Esophagus muscularis mucosa (tissue), 4 donors: ENCODE measurements at places on chromosomes 3 and 15.

DNA sequence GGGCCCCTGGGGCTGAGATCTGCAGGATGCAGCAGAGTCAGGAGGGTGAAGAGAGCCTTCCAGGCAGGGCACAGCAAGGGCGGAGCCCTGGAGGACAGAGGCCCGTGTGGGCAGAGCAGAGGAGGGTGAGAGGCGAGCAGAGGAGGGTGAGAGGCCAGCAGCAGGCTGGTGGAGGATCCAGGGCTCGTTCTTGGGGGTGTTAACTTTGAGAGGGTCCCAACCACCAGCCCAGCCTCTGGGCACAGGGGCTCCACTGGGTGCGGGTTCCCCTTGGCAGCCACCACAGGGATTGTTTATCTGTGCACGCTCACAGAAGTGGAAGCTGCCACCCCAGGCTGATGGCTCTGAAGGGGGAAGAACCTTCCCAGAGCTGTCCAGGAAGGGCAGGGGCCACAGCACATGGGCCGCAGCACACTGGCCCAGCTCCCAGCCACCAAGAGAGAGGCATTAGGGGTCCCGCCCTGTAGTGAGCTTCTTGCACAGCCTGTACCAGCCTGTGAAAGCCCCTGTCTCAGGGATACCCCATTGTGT, 9.3 kb upstream of the PLXND1 start:
- H3K4me1 ChIP-seq, result peaks cover 84% of the 10 kb centered on the region
- H3K4me3 ChIP-seq, result no peak overlapping the region
- DNase-seq, result no peak
- no peaks in the 10 kb centered on the region for H3K27me3 ChIP-seq
- H3K36me3 ChIP-seq, result no peaks in the 10 kb centered on the region

GRCh38 chr15:39510001-39510701, 70.7 kb upstream of the THBS1 start:
- no peak overlapping the region for H3K4me3 ChIP-seq
- no peaks in the 10 kb centered on the region for H3K27me3 ChIP-seq
- peaks cover 6% of the 10 kb centered on the region for H3K4me1 ChIP-seq
- no peak for DNase-seq
- no peaks in the 10 kb centered on the region for H3K36me3 ChIP-seq

DNA sequence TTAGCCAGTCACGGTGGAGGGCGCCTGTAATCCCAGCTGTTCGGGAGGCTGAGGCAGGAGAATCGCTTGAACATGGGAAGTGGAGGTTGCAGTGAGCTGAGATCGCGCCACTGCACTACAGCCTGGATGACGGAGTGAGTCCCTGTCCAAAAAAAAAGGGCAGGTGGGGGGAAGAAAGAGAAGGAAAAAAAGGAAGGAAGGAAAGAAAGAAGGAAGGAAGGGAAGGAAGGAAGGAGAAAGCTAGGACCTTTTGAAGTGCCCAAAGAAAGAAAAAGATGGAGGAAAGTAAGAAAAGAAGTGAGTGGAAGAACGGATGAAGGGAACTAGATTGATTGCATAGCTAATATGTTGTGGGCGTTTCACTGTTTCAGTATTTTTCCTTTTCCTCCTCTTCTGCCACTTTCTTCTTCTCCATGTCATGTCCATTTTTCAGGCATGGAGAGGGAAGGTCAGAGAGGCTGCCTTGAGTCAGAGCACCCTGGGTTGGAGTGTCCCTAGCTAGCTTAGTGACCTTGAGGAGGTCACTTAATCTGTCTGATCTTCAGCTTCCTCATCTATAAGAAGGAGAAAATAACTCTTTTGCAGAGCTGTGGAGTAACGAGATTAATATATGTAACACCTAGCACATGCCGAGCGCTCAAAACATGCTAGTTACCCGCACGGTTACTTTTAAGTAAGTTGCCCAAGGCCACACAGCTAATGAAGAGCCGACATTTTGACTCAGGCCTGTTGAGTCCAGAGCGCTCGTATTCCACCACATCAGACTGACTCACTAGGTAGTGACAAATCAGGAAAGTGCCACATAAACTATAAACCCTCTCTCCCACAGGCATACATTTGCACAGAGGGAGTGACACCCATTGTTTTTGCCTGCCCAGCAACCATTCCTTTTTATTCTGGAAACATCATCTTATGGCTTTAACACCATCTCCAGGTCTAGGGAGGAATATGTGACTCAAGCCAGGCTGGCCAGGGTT, 42.2 kb downstream of the BHLHE40 start:
- H3K27ac ChIP-seq, result peak overlapping the region; percentile 51
- H3K4me3 ChIP-seq, result no peak overlapping the region
- DNase-seq, result no peak
- H3K4me1 ChIP-seq, result peaks cover 34% of the 10 kb centered on the region
- no peaks in the 10 kb centered on the region for H3K36me3 ChIP-seq
- H3K27me3 ChIP-seq, result no peaks in the 10 kb centered on the region

DNA sequence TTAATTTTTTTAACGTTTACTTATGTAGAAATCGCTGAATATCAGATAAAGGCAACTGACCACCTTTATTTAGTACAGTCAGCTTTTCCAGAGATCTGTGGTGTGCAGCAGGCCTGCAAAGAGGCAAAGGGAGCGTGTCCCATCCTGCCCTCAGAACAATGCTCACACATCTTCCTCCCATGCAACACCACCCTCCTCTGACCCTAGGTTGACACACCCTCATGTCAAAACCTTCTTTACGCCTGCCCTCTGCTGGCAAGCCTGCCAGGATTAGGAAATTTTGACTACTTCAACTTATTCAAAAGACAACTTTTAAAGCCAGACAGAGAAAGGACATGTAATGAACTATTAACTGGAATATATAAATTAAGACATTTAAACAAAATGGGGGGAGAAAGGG, 513.7 kb downstream of the FOXP1 start:
- H3K36me3 ChIP-seq, result no peaks in the 10 kb centered on the region
- no peaks in the 10 kb centered on the region for H3K27me3 ChIP-seq
- peak overlapping the region; percentile 92 for H3K27ac ChIP-seq

- no peaks in the 10 kb centered on the region for H3K27me3 ChIP-seq
- DNase-seq, result no peak
- H3K4me3 ChIP-seq, result no peak overlapping the region
- H3K27ac ChIP-seq, result no peak overlapping the region
Measured at GRCh38 chr3:139301654-139302053, 42.2 kb upstream of the MRPS22 start.

- H3K4me3 ChIP-seq, result no peak overlapping the region
- H3K4me1 ChIP-seq, result peaks cover 42% of the 10 kb centered on the region
- no peak overlapping the region for H3K27ac ChIP-seq
Measured at GRCh38 chr3:72258361-72259141, 473.6 kb upstream of the PROK2 start.

GRCh38 chr3:182525766-182526374, 267.4 kb upstream of the ATP11B start:
- H3K27ac ChIP-seq, result no peak overlapping the region
- no peaks in the 10 kb centered on the region for H3K27me3 ChIP-seq
- H3K4me3 ChIP-seq, result no peak overlapping the region
- DNase-seq, result peak; percentile 19

- H3K4me1 ChIP-seq, result peaks cover 85% of the 10 kb centered on the region
- no peak for DNase-seq
- H3K27ac ChIP-seq, result peak overlapping the region; percentile 78
- H3K27me3 ChIP-seq, result no peaks in the 10 kb centered on the region
Measured at GRCh38 chr15:85704720-85705429, 89.8 kb downstream of the KLHL25 start.

DNA sequence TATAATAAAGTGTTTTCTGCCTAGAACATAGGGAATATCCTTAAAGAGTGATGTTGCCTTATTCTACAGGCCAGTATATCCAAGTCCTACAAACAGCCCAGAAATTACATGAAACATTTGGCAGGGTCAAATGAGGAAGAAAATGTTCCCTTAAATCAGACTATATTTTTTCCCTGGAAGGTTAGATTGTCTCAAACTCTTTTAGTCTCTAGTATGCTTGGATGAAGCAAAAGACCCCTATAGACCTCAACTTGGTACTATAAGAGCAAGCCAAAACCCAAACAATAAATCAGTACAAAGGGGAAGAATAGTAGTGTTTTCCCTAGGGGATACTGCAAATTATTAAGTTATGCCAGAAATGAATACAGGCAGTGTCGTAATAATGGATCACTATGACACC, 310.2 kb downstream of the SLC9A9 start:
- DNase-seq, result no peak
- peaks cover 37% of the 10 kb centered on the region for H3K4me1 ChIP-seq

DNA sequence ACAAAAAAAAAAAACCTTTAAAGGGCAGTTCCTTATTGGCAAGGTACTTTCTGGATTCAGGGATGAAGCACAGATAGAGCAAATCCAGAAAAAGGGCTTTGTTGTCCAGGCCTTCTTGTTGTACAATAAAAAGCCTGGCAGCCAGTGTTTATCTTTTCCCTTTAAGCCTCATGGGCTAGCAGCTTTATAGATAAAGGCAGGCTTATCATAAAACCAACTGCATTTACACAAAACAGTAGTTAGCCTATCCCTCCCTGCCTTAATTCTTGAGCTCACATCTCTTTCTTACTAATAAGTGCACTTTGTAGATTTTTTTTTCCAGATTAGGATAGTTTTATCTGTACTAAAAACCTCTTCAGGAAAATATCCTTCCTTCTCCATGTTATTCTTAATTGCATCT, 662.8 kb upstream of the CCDC54 start:
- H3K4me3 ChIP-seq, result no peak overlapping the region
- H3K27me3 ChIP-seq, result no peaks in the 10 kb centered on the region
- H3K27ac ChIP-seq, result no peak overlapping the region
- no peaks in the 10 kb centered on the region for H3K4me1 ChIP-seq
- no peaks in the 10 kb centered on the region for H3K36me3 ChIP-seq
- no peak for DNase-seq

GRCh38 chr15:49989498-49989897, 129.5 kb downstream of the ATP8B4 start:
- H3K27me3 ChIP-seq, result no peaks in the 10 kb centered on the region

GRCh38 chr3:118477768-118478167, 556.9 kb downstream of the IGSF11 start:
- H3K4me1 ChIP-seq, result no peaks in the 10 kb centered on the region
- no peak overlapping the region for H3K4me3 ChIP-seq
- no peak overlapping the region for H3K27ac ChIP-seq
- no peaks in the 10 kb centered on the region for H3K36me3 ChIP-seq
- H3K27me3 ChIP-seq, result no peaks in the 10 kb centered on the region

DNA sequence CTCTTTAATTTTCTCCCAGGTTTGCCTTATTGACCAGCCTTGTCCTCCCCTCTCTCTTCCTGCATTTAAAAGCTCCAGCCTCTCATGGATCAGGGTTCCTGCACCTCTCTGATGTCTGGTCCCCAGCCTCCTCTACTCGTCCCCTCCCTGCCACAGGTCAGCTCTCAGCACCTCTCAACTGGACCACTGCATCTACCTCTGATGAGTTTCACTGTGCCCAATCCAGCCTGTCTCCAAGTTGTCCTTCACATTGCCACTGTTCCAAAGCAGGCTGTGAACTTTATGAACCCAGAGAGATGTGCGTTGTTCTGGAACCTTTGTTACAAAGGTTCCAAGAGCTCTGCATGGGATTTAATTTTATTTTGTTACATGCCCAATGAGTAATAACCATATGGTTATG, 76.6 kb downstream of the SLCO3A1 start:
- no peak overlapping the region for H3K27ac ChIP-seq
- H3K4me1 ChIP-seq, result peaks cover 20% of the 10 kb centered on the region
- H3K27me3 ChIP-seq, result no peaks in the 10 kb centered on the region
- H3K4me3 ChIP-seq, result no peak overlapping the region
- DNase-seq, result no peak
- no peaks in the 10 kb centered on the region for H3K36me3 ChIP-seq

DNA sequence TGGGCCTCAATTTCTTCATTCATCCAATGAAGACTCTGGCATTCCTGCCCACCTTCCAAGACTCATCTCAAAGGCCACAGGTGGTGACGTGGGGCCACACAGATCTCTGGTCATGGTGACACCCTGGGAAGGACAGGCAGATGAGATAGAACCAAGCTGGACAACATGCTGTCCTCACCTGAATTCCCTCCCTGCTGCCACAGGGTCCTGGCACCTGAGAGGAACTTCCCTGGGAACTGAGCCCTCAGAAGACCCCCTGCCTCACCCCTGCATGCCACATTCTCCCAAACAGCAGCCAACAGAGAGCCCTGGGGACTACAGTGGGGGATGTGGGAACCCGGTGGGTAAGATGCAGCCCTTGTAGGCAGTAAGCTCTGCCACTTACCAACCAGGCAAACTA, 10.7 kb downstream of the KLF15 start:
- H3K27me3 ChIP-seq, result no peaks in the 10 kb centered on the region
- DNase-seq, result no peak
- no peak overlapping the region for H3K4me3 ChIP-seq
- H3K4me1 ChIP-seq, result peaks cover 55% of the 10 kb centered on the region
- peak overlapping the region; percentile 7 for H3K27ac ChIP-seq
- H3K36me3 ChIP-seq, result peaks cover 94% of the 10 kb centered on the region

GRCh38 chr3:5255404-5256344, 68.2 kb downstream of the EDEM1 start:
- no peaks in the 10 kb centered on the region for H3K4me1 ChIP-seq
- H3K4me3 ChIP-seq, result no peak overlapping the region
- H3K27me3 ChIP-seq, result no peaks in the 10 kb centered on the region
- no peaks in the 10 kb centered on the region for H3K36me3 ChIP-seq
- H3K27ac ChIP-seq, result no peak overlapping the region

DNA sequence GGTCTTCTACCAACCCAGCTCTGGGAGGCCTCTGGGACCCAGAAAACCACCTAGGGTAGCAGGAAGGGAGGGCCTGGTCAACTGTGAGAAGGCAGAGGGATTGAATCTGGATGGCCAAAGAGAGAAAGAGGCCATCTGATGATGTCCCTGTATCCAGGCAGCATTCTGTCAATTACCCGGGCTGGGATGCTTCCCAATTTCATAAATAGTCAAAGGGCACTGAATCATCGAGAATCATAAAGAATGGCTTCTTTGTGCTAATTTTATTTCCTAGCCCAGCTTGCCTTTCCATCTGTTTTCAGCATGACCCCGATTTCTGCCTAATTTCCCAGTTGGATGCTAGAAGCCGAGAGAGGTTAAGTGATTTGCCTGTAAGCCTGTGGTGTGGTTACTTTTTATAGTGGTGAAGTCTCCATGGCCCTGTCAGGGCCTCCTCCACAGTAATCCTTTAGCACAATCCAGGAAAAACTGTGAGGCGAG, 129.2 kb downstream of the FAM43A start:
- H3K27ac ChIP-seq, result no peak overlapping the region
- no peaks in the 10 kb centered on the region for H3K4me1 ChIP-seq
- H3K36me3 ChIP-seq, result no peaks in the 10 kb centered on the region
- no peaks in the 10 kb centered on the region for H3K27me3 ChIP-seq

GRCh38 chr15:66222273-66223198, 31.0 kb downstream of the MEGF11 start:
- H3K4me1 ChIP-seq, result no peaks in the 10 kb centered on the region
- no peak for DNase-seq
- no peak overlapping the region for H3K27ac ChIP-seq
- no peak overlapping the region for H3K4me3 ChIP-seq
- H3K36me3 ChIP-seq, result no peaks in the 10 kb centered on the region

DNA sequence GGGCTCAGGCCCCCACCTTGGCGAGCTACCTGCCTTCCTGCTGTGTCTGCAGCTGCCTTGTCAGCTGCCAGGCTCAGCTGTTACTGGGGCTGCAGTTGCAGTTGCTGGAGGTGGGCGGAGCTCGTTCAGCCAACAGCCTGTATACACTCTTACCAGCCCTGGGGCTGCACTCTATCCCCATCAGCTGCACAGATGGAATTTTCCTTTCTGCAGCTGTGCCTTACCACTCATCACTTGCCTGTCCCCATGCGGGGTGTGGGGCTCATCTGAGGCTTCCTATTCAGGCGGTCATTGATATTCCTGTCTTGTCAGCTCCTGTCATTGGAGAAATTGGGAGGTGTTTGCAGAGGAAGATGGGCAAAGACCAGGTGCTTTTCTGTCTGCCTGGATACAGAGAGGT, 9.1 kb upstream of the SYN2 start:
- no peak for DNase-seq
- H3K27ac ChIP-seq, result no peak overlapping the region
- H3K4me1 ChIP-seq, result no peaks in the 10 kb centered on the region
- no peak overlapping the region for H3K4me3 ChIP-seq
